ENCODE measurements at places on chromosomes 3 and 15. TPM values are rescaled to one million over a fixed set of nuclear protein-coding genes. Genes with fewer than 3 reads are reported as not detected.

CCR3 gene
- not detected for total RNA-seq

GOLGA8Q gene
- total RNA-seq: 0.74 TPM

IL12A gene
- 0.60 TPM for total RNA-seq

RASL12 gene
- total RNA-seq: 12.9 TPM

CCRL2 gene
- 1.5 TPM for total RNA-seq

TMEM108 gene
- total RNA-seq: 2.4 TPM

MLF1 gene
- 200 TPM for total RNA-seq

CHRNA5 gene
- 2.2 TPM for total RNA-seq

DNAH12 gene
- 0.16 TPM for total RNA-seq

CCDC13 gene
- total RNA-seq: 0.41 TPM

VGLL3 gene
- 4.0 TPM for total RNA-seq

SUSD5 gene
- total RNA-seq: 0.80 TPM

NEK11 gene
- total RNA-seq: 1.3 TPM

RBM5 gene
- total RNA-seq: 58.4 TPM

MYH15 gene
- total RNA-seq: 0.22 TPM

ATP8B4 gene
- total RNA-seq: 2.5 TPM

KIF7 gene
- 2.4 TPM for total RNA-seq

CCDC39 gene
- total RNA-seq: not detected

MFSD1 gene
- total RNA-seq: 26.2 TPM

AP4E1 gene
- total RNA-seq: 8.0 TPM

PCLAF gene
- total RNA-seq: 0.58 TPM

SLC12A1 gene
- not detected for total RNA-seq

GHSR gene
- not detected for total RNA-seq

NDN gene
- 35.2 TPM for total RNA-seq

KATNBL1 gene
- total RNA-seq: 14.9 TPM

OSTN gene
- 0.36 TPM for total RNA-seq

GOLIM4 gene
- total RNA-seq: 74.8 TPM

HES1 gene
- total RNA-seq: 13.4 TPM

POPDC2 gene
- 512 TPM for total RNA-seq

MASP1 gene
- total RNA-seq: 214 TPM

NOX5 gene
- not detected for total RNA-seq

BCL2A1 gene
- total RNA-seq: 0.30 TPM

SV2B gene
- 2.8 TPM for total RNA-seq

LMLN gene
- 10.6 TPM for total RNA-seq

C2CD4A gene
- total RNA-seq: not detected

NANOGP8 gene
- total RNA-seq: not detected

RAB6B gene
- total RNA-seq: 59.1 TPM

UROC1 gene
- total RNA-seq: not detected

CEP97 gene
- total RNA-seq: 5.9 TPM

CAMK2N2 gene
- 0.16 TPM for total RNA-seq

GALNT15 gene
- total RNA-seq: 6.6 TPM

OGG1 gene
- 9.2 TPM for total RNA-seq

C3orf22 gene
- total RNA-seq: not detected

IFT122 gene
- total RNA-seq: 16.5 TPM

SPPL2A gene
- total RNA-seq: 78.0 TPM

NPAP1 gene
- total RNA-seq: not detected

NAALADL2 gene
- 5.8 TPM for total RNA-seq

HOMER2 gene
- total RNA-seq: 48.5 TPM

Measured in left ventricle myocardium inferior (tissue), 1 donor.